ENCODE measurements at places on chromosomes 1 and 21.

- DNase-seq = no peak
Measured at GRCh38 chr1:58104960-58105359, 441.6 kb downstream of the OMA1 start.

DNA sequence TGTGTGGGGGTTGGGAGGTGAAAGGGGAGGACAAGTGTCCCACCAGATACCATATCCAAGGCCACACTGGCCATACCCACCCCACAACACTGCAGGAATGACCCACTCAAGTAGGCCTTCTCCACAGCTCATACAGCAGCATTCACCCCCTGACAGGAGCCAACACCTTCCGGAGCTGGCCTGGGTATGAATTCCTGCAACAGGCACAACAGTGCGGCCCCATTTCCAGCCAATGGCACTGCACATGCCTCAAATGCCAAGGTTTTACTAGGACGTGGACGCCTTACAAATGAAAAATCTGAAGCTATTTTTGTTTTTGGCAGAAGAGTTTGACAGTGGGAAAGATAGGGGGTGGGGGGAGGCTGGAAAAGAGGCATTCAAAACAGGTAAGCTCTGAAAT, 2.0 kb downstream of the KCND3 start:
- DNase-seq = no peak

- no peak for DNase-seq
Measured at GRCh38 chr1:28936094-28936493, 21.7 kb downstream of the EPB41 start.

DNA sequence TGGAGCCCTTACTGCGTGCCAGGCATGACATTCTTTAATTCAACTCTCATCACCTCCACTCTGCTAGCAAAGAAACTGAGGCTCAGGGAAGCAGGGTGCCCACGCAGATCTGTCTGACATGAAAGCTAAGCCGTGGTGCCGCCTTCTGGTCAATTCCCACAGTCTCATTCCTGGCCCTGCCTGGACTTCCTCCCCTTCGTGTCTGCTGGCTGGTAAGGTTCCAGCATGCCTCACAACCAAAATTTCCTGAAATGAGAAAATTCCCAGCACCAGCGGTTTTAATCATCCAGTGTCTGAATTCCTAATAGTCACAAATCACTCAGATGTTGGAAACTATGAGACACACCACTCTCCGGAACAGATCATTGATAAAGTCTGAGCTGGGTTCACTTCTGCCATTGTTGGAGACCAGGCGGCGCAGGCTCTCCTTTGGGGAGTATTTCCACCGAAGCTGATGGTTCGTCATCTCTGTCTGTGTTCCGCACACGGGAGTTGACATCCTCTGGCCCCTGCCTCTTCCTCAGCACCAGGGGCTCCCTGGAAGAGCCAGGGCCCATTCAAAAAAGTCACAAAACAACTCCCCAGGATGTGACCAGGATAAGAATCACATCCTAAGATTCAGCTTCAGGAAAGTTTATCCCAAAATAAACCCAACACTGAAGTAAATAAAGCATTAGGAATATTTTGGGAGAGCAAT, 167.7 kb downstream of the PLPP3 start:
- peak; percentile 14 for DNase-seq

GRCh38 chr1:19762175-19762779, 37.4 kb downstream of the TMCO4 start:
- no peak for DNase-seq

DNA sequence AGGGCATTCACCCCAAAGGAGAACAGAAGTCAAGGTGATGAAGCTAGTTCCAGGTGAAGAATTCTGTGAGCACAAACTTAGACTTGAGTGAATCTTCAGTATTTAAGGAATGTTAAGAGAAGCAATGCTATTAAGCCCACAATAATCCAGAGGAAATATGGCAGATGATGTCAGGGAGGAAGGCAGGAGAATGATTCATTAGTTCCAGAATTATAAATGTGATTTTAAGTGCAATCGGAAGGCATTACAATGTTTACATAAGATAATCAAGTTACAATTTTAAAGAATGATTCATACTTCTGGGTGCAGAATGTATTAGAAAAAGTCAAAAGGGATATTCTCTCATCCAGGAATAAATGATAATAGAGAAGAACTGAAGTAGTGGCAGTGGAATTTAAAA, 545.2 kb upstream of the BRINP3 start:
- no peak for DNase-seq

DNA sequence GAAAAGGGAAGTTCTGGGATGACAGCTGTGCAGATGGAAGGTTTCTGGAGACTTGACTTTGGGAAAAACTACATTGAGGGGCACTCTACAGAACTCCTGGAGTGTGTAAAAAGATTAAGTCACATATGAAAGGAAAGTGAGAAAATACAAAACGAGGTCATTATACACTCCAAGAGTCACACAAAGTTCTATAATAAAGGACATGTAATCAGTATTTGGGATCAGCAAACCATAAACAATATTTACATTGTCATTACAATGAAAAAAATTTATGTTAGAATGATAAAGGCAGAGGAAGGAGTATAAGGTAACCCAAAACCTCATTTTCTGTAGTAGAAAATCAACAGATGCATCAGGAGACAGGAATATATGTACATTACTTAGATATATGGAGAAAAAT, 22.8 kb downstream of the NUP133 start:
- no peak for DNase-seq

DNA sequence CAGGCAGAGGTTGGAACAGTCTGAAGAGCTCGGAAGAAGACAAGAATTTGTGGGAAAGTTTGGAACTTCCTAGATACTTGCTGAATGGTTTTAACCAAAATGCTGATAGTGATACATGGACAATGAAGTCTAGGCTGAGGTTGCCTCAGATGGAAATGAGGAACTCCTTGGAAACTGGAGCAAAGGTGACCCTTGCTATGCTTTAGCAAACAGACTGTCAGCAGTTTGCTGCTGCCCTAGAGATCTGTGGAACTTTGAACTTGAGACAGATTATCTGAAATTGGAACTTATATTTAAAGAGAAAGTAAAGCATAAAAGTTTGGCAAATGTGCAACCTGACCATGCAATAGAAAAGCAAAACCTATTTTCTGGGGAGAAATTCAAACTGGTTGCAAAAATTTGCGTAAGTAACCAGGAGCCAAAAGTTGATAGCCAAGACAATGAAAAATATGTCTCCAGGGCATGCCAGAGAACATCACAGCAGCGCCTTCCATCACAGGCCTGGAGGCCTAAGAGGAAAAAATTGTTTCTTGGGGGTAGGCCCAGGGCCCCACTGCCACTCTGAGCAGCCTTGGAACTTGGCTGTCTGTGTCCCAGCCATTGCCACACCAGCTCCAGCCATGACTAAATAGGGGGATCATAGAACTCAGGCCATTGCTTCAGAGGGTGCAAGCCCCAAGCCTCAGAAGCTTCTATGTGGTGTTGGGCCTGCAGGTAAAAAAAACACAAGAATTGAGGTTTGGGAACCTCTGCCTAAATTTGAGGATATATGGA, 675.3 kb downstream of the LTN1 start:
- DNase-seq = no peak

- peak; percentile 71 for DNase-seq
Measured at GRCh38 chr1:227317523-227318015, 723 bp downstream of the CDC42BPA start.

DNA sequence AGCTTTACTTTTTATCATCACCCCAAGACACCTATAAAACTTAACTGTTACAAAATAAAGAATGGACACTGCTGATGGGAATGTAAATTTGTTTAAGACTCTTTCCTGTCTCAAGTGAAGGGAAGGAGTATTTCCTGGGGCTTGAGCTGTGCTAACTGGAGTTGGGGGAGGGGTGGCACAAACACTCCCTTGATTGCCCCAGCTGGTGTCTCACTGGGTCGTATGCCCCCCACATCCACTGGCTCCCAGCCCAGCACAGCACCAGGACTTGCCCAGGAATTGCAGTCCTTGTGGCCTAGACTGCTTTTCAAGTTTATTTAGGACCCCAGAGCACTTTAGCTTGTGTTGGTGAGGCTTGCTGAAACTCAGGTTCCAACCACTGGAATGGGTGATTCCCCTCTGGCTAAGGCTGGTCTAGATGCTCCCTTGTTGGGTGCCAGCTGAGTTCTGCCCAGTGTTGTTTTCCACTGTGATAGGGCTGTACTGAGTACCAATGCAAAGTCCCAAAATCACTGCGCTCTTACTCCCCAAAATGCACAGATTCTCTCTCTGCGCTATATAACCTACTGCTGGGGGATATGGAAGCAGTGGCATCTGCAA, 49.1 kb upstream of the DR1 start:
- no peak for DNase-seq

DNA sequence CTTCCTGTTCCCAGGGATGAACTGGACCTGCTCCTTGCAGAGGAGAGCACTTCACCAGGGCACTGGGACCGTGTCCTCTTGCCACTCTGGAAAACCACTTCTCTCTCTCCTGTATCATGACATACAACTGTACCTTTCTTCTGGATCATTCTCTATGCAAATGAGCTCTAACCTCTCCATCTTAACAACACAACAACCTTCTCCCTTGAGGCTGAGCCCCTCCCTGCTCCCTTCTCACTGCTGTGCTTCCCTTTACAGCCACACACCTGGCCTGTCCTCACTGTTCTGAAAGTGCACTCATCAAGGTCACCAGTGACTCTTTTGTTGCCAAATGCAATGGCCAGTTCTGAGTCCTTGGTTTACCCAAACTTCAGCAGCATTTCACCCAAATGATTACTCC, 54.5 kb upstream of the MRPS6 start:
- DNase-seq = no peak

DNA sequence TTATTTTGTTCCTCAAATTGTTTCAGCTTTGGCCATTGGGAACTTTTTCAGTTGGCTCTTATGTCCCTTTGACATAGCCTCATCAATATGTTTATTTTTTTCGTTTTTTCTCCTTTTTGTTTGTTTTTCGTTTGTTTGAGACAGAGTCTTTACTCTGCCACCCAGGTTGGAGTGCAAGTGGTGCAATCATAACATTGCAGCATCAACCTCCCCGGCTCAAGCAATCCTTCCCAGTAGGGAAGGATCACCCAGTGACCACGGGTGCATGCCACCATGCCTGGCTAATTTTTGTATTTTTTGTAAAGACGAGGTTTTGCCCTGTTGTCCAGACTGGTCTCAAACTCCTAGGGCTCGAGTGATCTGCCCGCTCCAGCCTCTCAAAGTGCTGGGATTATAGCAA, 8.1 kb downstream of the POLR3GL start:
- no peak for DNase-seq

DNA sequence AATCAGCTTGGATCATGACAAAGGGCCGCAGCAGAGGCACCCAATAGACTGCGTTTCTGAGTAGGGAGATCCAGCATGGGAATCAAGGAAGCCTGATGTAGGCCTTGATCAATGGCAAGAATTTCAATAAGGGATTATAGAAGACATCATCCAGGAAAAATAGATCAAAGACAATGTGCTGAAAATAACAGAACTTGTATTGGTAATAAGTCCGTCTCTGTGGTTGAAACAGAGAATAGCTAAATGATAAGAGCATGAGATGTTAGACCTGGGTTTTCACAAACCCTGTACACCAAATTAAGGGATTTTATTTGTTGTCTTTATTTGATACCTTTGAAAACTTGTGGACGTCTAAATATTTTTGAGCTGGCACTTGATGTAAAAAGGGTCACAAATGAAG, 228.0 kb upstream of the SGIP1 start:
- no peak for DNase-seq

DNA sequence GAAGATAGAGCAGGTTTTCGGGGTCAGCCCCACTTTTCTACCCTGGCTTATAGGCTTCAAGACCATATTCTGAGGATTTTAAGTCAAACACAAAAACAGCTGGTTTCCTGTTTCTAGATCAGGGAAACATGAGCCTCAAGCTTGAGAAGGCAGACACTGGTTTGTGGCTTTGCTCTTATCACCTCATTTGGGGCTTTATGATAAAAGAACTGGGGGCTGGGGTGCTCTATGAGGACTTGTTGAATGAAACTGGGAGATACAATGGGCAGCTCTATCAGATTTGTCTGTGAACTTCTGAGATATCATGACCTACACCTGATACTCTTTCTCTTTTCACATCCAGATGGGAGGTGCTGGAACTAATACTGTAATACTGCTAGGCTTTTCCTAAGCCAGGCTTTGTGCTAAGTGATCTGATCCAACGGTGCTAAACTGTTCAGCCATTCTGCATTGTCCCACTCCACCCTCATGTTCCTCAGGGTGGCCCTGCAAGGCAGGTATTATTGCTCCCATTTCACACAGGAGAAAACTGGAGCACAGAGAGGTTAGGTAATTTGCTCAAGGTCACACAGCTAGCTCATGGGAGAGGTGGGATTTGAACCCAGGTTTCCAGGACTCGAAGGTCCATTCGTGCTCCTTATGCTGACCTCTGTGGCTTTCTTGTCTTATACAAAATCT, 6.6 kb downstream of the AJAP1 start:
- DNase-seq = no peak

DNA sequence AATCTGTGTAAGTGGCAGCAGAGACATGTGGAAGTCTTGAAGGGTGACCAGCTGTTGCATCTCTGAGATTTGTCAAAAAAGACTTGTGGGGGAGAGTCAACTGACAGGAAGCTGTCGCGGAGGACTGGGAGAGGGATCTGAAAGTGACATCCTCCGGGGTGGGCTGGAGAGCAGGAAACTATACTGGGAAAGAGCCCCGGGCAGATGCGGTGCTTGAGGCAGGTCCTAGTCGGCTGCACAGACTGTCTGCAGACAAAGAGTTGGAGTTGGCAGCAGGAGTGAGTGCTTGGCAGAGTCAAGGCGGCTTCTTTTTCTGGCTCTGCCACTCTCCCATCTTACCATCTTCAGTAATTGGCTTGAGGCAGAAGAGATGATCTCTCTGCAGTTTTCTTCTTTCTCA, 294.0 kb upstream of the C1orf87 start:
- peak; percentile 1 for DNase-seq

GRCh38 chr1:245566952-245567351, 412.2 kb downstream of the KIF26B start:
- DNase-seq = no peak

DNA sequence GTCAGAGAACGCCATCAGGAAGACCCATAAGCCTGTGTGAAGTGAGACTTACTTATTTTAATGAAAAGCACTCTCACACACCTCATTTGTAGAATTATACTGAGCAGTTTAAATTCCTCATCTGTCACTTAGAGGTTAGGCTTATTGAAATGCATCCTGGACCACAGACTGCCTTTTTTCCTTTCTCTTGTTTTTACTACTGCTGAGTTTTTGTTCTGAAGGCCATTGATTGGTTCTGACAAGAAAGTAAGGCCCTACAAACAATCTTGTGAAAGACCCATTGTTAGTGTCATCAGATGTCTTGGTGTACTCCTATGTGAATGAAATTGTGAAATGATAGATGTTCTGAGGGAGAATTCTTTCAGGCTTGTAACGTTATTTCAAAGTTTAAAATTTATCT, 1343.3 kb upstream of the ADGRL2 start:
- no peak for DNase-seq

GRCh38 chr1:85464497-85465098, 361 bp downstream of the DDAH1 start:
- peak; percentile 24 for DNase-seq
